HCEC 1CT (cell line): ENCODE measurements at places on chromosomes 2 and 18.
A peak's percentile ranks its signal among the peaks of the same experiment; 100 is the strongest.

GRCh38 chr18:54740136-54740846 lies 88.0 kb upstream of the RAB27B start:
- DNase-seq, result peak; percentile 77

DNA sequence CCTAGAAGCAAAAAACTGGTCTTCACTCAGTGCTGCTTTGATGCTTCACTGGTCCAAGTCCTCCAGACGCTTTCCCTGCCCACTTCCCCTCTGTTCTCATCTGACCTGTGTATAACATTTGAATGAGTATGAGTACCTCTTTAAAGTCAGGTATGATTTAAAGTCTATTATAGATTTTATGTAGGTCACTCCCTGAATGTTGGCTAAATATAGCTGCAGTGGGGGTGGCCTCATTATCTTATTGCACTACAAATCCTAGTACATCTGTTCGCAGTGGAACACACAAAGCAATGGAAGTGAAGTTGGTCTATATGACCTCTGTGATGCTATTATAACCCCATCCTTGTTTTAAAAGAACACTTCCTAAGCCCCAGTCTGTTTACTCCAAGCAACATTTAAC lies 33.2 kb downstream of the ARHGEF33 start:
- DNase-seq, result no peak

GRCh38 chr18:9984080-9984479 lies 70.3 kb downstream of the VAPA start:
- no peak for DNase-seq

GRCh38 chr18:78770139-78770822 lies 209.3 kb upstream of the SALL3 start:
- DNase-seq, result no peak

DNA sequence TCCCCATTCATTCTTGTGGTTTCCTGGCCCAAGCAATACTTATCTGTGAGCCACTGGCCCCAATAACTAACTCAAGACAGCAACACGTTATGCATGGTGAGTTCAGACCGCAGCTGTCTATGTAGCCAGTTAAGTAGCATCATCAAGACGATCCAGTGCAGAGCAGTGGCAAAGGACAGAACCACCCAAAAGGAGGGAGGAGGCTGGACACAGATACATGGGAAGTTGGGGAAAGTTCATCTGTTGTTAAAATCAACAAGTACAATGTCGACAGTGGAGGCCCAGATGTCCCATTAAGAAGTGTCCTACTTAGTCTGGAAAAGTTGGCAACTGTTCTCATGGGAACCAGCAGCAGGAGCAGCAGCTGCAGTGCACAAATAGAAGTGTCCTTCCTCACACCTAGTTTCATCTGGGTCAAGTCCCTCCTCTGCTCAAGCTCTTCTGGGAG lies 106.9 kb upstream of the THOC1 start:
- DNase-seq, result no peak

DNA sequence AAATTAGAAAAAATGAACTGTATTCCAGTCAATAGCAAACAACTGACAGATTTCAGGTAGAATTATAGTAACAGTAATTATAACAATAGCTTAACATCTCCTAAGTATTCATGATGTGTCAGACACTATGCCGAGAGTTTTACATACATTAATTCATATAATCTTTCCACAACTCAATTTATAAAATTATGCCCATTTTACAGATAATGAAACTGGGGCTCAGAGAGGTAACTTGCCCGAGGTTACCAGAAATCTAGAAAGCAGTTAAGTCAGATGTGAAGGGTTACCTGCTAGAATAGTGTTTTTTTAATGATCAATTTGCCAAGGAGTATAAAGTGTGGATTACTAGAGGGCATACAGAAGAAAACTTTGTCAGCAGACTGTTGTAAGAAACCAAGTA lies 12.2 kb downstream of the NBAS start:
- DNase-seq, result no peak

DNA sequence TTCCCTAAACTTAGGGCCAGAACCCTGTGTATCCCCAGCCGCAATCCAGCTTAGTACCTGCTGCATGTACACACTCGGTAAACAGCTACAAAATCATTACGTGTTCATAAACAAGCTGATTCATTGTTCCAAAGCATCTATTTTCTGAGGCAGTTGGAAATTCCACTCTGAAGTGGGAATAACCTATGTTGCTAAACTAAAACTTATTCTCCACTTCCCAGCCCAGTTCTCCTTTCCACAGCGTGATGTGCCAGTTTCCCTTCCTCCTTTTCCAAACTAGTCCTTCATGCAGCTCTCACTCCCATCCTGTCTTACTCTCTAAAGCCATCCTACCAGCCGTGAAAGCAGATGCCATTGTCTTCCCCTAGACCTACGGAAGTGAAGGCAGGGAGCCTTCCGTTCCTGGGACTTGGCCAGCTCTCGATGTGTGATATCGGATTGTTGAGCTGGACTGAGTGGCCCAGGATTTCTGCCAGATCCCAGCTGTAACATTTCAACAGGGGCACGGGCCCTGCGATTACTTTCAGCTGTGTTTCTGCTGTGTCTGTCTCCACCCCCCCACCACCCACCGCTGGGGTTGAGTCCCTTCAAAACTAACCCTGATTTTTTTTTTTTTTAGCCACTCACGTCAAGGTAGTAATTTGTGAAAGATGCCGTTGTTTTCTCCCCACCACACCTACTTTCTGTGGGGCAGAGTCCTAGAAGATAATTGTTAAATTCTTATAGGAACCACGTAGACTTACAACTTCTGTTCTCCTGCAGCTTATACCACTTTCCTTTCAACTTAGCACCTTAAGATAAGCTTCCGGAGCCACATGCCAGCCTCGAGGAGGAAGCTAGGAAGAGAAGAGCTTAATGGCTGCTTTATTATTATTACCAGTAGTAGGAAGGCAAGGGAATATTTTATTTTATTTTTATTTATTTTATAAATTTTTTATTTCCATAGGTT lies 100.9 kb downstream of the CRIM1 start:
- DNase-seq, result peak; percentile 72

GRCh38 chr2:174535083-174535482 lies 48.3 kb upstream of the GPR155 start:
- DNase-seq, result no peak

- DNase-seq, result no peak
These were observed 222.9 kb downstream of the KLHL29 start for GRCh38 chr2:23607925-23608324.

GRCh38 chr18:36572135-36572856 lies 256.5 kb downstream of the TPGS2 start:
- DNase-seq, result peak; percentile 23

- no peak for DNase-seq
These were observed 143.7 kb upstream of the SYT4 start for GRCh38 chr18:43420950-43421349.

DNA sequence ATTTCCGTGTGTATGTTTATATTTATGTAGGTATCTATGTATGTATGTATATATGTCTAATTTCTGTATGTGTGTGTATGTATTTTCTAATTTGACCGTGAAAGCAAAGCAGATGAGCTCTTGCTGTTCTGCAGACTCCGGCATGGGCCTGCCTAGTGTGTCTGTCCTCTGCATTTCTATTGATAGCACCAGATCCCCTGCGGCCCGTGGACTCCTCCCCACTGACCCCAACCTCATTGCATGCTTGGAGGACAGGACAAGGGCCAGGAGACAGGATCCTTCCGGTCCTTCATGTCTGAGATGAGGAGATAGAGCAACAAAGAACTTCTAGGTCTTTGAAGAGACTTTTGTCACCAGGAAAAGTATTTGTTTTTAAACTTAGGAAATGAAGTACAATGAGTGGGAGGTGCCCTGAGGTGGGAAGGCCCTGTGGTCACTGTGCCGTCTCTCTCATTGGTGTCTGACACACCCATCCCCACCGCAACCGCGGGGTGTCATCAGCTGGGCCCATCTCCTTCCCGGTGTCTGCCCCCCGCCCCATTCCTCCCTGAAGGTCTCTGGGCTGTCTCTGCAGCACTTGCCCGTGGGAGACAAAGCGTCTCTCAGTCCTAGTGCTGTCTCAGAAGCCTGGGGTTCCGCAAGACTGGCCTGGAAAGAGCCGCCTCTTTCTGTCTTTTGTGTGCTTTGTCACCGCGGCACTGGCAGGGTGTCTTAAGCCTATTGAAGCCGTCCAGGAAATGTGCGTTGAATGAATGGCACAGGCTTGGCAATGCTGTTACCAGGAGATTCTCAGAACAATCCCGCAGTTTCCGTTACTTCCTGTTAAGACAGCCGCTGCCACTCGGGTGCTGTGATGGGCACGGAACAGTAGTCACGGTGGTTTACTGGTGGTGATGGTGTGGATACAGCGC lies 216.4 kb downstream of the AGAP1 start:
- DNase-seq, result no peak

- DNase-seq, result no peak
These were observed 158.8 kb upstream of the ZEB2 start for GRCh38 chr2:144678736-144679135.

GRCh38 chr18:25089470-25089869 lies 262.5 kb downstream of the ZNF521 start:
- no peak for DNase-seq

- DNase-seq, result no peak
These were observed 156.4 kb downstream of the COPS8 start for GRCh38 chr2:237242091-237242536.

DNA sequence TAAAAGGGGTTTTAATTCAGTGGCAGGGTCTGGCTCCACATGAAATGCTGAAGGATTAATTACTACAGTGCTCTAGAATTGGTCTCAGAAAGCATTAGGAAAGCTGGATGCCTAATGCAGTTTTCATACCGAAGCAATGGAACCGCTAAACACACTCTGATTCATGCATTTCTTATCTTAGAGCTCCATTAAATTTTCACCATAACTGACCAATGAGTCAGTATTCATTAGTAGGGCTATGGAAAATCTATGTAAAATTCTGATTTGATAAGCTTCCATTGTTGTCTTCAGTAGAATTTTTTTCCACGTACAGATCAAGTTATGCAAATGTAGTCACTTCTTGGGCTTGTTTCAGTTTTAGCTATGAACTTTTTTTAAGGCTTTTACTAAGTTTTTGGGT lies 359.9 kb downstream of the ARHGAP15 start:
- peak; percentile 68 for DNase-seq

DNA sequence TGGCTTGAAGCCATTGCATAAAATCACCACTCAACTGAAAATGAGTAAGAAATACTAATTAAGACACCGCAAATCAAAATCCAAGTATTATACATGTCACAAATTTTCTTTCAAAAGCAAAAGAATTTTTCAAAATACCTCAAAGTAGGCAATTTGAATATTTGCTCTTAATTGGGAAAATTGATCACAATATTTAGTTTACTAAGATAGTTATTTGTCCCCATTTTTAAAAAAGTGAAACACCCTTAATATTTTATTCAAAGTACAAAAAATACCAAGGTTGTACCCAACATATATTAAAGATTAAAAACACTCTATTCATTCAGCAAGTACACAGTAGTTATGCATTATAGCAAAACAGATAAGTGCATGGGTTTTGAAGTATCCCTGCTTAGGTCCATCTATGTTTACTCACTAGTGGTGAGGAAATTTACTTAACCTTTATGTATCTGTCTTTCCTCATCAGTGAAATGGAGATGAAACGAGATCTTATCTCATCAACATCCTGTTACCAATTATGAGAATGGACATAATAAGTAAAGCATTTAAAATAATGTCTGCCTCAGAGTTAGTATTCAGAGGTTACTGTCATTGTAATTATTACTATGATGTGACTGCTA lies 35.1 kb downstream of the VPS54 start:
- peak; percentile 19 for DNase-seq

DNA sequence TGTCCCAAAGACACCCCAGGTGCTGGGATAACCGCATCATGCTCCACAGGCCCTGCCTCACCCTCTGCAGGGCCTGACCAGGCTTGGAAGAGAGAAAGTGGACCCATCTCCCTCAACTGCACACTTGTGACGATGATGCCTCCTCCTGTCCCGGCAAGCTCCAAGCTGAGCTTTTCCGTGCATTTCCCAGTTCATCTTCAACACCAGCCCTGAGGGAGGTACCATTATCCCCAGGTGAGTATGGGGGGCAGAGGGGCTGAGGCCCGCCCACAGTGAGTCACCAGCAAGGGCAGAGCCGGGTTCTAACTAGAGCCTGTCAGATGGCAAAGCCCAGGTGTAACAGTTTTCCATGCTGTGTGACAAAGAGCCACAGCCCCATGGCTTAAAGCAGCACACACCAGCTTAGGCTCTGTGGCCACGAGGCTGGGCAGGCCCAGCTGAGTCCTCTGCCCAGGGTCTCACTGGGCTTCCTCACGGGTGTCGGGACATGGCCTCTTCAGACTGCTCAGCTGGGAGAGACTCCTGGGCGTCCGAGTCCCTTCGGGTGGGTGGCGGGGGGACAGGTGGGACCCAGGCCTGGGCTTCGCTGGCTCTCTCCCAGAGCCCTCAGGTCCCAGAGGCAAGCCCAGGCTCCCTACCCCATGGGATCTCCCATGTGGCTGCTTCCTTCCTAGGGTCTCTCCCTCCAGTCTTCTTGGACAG lies 108.4 kb upstream of the OTOS start:
- no peak for DNase-seq

DNA sequence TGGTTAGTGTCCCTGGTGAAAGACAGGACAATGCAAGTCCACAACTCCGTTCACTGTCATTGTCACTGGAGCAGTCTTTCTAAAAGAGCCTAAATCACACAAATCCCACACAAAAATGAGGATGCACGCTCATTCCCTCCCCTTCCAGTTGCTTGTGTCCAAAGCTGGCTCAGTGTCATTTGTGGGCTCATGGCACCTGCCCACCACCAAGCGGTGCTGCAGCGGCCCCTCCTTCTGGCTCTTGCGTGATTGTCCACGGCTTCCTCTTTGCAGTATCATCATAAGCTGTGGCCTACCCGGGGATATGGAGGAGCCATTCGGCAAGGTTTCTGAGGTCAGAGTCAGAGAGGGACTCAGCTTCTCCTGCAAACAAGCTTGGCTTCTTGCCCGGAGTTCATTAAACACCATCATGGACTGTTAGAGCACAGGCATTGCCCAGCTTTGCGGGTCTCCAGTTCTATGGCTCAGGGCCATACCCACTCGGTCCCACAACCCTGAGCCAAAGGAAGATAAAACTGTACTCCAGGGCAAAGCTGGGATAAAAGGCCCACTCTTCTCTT lies 179.4 kb upstream of the AGAP1 start:
- no peak for DNase-seq

DNA sequence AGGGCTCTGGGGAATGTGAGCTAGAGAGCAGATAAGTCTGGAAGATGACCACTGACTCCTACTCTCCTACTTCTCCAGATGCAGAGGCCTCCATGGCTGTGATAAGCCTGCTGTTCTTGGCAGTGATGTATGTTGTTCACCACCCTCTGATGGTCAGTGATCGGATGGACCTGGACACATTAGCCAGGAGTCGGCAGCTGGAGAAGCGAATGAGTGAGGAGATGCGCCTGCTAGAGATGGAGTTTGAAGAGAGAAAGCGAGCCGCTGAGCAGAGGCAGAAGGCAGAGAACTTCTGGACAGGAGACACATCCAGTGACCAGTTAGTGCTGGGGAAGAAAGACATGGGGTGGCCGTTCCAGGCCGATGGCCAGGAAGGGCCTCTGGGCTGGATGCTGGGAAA lies 1.4 kb downstream of the ITPRIPL1 start:
- no peak for DNase-seq
